NCI-H748 treated with DMSO at 0.1 percent for 48 hours (cell line): ENCODE measurements at places on chromosomes 3 and 15.

DNA sequence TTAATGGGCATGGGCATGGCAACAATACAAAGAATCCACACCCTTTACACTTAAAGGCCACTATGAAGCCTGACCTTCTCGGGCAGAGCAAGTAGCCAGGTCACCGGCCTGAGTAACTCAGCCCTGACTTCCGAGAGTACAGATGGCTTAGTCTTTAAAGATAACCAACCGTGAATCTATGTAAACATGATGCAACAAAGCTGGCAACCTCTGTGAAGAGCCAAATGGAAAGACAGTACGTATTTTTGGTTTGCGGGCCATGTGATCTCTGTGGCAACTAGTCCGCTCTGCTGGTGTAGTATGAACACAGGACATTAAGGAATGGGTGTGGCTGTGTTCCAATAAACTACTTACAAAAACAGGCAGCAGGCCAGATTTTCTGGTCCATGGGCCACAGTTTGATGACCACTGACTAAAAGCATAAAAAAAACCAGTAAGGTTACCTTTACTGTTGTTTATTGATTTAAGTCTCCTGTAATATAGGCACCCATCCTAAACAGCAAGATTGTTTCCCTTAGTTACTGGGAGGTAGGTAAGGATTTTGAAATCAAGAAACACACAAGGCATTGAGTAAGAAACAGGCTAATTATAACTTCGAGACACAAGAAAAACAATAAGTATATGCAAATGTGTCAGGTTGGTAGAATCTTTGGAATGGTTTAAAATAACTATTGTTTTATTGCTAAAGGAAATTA lies 14.5 kb downstream of the RIOX2 start:
- peak; percentile 76 for DNase-seq

DNA sequence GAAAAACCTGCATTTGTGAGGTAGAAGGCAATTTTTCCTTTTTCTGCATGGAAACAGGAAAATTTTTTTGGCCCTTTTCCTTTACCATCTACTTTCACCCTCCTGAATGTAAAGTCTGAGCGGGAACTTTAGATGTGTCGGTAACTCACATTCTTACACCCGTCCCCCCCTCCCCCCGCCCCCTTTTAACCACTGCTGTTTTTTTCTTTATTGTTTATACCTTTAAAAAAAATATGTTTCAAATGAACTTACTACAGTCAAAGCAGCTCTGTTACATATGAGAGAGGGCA lies 487 bp upstream of the HES1 start:
- no peak for DNase-seq

DNA sequence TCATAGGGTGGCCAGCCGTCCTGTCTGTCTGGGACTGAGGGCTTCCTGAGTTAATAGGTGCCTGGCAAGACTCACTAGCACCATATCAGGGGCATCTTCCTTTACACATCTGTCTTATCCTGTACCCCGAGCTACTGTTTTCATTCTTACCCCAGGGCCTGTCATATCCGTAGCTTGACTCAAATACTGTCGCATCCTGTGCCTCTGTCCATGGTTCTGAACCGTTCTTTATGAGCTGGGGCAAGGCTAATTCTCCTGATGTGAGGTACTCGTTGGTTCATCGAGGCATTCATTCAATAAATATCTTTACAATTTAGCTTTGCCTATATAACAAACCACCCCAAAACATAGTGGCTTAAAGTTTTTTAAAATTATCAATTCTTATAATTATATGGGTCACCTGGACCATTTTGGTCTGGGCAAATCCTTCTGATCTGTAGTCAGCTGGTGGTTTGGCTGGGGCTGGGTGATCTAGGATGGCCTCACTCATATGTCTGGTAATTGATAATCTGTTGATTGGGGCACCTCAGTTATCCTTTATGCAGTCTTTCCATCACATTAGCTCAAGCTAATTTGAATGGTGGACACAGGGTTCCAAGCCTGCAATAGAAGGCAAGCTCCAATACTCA lies 121.2 kb downstream of the TLE3 start:
- DNase-seq: no peak

- DNase-seq: no peak
Observed at GRCh38 chr15:74955017-74955416, 1.6 kb downstream of the RPP25 start.

- no peak for DNase-seq
Observed at GRCh38 chr3:37386627-37387230, 212.3 kb upstream of the LRRFIP2 start.

DNA sequence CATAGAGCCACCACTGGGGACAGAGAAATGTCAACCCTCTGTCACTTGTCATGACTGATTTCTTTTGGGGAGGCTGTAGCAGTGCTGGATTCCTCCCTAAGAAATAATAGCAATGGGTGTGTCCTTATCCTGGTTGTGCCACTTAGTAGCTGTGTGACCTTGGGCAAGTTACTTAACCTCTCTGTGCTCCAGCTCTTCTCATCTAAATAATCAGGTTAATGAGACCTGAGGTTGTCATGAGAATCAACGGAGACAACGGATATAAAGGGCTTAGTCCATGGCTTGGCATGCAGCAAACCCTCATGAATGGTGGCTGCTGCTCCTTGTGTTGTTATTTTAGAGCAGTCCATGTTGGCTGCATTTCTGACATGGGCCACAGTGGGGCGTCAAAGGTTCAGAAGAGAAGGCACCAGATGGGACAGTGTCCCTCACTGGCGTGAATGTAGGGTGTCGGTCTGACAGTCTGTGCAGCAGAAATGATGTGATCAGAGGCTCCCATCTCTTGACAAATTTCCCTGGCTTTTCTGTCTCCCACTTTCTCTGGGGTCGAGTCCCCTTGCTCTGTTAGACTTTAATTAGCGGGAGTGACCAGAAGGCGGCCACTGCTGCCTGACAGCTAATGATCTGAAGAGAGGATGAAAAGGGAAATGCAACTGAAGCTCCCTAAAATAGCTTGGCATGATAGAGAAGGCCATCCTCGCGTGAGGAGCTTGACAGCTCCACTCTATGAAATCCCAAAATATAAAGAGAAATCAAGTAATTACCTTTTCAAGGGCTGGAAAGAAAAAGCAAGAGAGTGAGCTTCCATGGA lies 209.4 kb downstream of the CADPS start:
- peak; percentile 44 for DNase-seq

DNA sequence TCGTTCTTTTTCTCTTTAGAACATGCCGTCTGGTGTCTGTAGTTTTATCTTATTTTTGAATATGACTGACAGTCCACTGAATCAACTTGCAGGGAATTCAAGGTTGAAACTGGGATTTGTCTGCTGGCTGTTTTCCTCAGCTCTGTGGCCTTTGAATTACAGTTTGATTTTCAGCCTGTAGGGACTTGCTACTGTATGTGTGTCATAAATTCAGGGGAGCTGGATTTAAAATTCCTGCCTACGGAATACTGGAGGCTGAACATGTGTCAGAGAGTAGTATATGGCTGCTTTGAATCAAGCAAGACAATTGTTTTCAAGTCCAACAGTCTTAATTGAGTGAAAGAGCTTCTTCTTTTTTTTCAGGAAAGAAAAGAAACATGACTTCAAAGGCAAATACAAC lies 33.9 kb downstream of the RARB start:
- no peak for DNase-seq

GRCh38 chr15:35007397-35007796 lies 19.3 kb upstream of the ZNF770 start:
- DNase-seq: no peak

GRCh38 chr15:33671456-33671855 lies 296.8 kb upstream of the CHRM5 start:
- DNase-seq: no peak

- no peak for DNase-seq
Observed at GRCh38 chr15:79474252-79474651, 42.1 kb downstream of the MINAR1 start.

DNA sequence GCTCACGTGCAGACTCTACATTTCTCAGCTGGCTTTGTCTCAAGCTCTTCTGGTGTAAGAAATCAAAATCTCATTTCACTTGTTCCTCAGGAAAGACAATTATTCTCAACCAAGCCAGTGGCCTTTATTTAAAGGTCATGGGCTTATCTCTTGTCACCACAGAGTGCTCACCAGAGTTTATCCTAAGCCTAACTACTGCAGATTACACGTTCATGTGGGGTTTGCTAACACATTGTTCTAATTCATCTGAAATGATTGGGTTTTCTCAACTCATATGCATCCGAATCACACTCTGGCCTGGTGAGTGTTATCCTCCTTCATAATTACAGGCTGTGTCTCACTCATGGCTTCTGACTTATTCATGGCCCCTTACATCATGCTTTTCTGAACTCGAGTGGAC lies 83.3 kb upstream of the TSC22D2 start:
- DNase-seq: no peak

GRCh38 chr3:71805199-71805598 lies 20.3 kb upstream of the PROK2 start:
- no peak for DNase-seq

- DNase-seq: peak; percentile 80
Observed at GRCh38 chr3:177615015-177615414, 417.7 kb upstream of the TBL1XR1 start.

DNA sequence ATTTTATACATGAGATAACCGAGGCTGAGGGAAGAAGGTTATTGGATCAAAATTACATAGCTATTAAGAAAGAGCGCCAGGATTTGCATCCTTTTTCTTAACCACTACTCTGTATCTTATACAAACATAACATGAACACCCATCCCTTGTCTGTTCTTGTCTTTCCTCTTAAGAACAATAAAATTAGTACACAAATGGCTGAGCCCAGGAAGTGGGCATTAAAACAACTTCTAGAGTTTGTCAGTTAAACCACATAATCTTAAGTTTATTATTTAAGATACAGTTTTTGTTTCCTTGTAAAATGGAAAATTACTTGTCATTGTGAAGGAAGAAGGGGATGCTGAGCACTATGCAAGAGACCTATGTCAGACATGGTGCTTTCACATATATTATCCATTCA lies 48.9 kb upstream of the PPIB start:
- no peak for DNase-seq

DNA sequence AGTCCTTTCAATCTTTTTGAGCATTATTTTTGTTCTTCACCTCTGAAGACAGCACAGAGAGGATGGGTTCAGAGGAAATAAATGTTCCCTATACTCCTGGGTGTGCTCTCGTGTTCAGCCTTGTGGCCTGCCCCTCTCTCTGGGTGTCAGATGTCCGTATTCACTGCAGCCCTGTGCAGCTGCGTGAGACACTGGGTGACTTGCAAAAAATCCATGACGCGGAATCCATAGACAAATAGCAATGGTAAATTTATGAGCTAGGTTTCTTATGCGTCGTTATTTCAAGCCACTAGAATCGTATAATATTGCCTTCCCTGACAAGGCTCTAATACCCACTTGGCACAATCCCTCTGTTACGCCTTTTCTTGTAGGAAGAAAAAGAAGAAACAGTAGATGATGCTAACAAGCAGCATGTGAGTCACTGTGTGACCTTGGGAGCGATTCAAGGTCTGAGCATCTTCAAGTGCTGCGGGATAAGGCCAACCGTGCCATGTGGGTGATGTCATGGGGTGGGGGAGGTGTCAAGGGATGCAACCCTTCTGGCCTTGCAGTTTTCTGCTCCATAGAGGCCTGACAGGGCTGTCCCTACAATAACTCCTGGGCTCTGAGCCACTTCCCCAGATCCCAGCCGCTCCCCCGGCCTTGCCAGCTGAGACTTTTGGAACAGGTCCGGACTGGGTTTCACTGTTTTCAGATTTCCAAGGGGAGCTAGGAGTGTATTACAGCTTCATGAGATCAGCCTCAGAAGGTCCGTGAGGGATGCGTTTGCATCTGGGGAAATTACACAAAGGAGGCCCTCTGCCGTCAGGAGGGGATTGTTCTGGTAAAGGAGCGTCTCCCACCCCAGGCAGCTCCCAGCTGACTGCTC lies 47.6 kb upstream of the POMGNT2 start:
- DNase-seq: no peak

DNA sequence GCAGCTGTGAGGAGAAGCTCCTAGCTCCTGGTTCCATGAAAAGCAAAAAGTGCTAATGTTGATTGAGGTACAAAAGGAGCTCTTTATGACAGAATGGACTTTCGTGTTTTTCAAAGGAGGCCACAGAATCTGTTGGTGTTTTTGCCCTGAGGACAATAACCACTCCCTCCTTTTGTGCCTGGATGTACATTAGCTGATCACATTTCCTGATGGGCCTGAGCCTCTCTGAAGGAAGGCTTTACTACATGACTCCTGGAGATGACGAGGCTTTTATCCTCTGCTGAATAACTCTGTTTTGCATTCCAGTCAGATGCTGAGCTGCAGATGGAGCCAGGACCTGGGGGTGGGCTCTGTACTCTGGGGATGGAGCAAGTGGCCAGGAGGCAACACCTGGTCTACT lies 301.9 kb downstream of the CACNA2D3 start:
- peak; percentile 86 for DNase-seq

GRCh38 chr3:73110530-73110929 lies 49.1 kb downstream of the EBLN2 start:
- DNase-seq: no peak

DNA sequence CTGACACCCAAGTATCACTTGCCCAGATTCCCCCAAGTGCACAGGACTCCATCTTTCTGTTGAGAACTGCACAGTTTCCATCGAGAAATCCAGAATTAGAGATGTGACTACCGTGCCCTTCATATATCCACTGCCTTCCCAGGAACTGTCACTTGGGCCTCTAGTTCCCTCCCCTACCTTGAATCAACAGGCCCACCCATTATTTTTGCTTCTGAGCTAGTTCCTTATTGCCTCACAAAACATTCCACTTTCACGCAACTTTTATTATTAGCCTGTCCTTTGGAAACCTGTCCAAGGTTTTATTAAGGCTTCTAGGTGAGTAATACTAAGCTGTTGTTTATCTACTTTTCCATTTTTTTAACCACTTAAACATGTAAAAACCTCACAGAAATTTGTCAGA lies 17.1 kb upstream of the SLC30A4 start:
- DNase-seq: no peak

GRCh38 chr3:43185274-43185982 lies 79.5 kb upstream of the POMGNT2 start:
- no peak for DNase-seq

DNA sequence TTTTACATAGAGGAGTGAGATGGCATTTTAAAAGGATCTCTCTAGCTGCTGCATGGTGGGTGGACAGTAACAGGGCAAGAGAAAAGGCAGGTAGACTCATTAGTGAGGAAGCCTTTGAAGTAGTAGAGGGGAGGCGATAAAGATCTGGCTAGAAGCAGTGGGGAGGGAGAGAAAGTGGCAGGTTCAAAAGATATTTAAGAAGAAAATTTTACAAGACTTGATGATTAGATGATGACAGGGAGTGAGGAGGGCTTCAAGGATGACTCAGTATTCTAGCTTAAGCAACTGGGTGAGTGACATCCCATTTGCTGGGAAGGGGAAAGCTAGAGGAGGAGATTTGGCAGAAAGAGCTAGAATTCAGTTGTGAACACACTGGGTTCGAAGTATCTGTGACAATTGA lies 3.8 kb upstream of the BRPF1 start:
- DNase-seq: no peak

DNA sequence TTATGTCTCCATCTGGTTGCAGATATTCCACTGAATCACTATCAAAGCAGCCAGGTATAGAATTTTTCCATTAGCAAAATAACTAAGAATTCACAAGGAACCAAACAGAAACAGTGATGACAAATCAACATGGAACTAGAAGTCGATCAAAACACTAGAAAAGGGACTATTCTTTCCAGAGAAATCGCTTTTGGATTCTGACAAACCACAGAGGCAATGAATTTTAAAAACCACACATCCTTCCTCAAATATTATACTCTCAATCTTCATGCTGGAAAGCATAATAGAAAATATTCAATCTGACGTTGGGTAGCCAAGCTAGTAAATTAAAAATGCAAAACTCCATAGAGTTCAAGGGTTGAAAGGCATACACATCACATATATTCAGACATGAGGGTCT lies 93.2 kb upstream of the PPIB start:
- no peak for DNase-seq
